Activated gamma-delta T cell treated with Interleukin-2 at 50 U/mL for 16 hours (primary cell): ENCODE measurements at places on chromosomes 3 and 15.

- DNase-seq: no peak
These were observed 54.5 kb downstream of the ATR start for GRCh38 chr3:142523921-142524566.

GRCh38 chr3:180181387-180181786 is 144.7 kb upstream of the PEX5L start:
- DNase-seq: no peak

GRCh38 chr3:194575484-194576210 is 57.6 kb downstream of the TMEM44 start:
- DNase-seq: no peak

DNA sequence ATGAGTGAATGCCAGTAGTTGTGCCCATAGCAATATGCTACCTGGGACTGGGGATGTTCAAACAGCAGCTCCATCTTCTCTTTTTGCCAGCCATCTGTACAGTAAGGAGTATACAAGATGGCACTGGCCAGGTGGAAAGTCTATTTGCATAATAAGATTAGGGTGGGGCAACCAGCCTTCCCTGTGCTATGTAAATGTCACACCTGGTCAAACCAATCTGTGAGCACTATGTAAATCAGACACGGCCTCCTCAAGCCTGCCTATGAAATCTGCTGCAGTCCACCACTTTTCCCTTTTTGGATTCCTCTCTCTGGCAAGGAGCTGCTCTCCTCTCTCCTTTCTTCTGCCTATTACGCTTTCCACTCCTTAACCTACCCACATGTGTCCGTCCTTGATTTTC is 53.0 kb downstream of the C3orf80 start:
- no peak for DNase-seq

GRCh38 chr3:100650651-100651619 is 41.5 kb downstream of the ADGRG7 start:
- DNase-seq: no peak

DNA sequence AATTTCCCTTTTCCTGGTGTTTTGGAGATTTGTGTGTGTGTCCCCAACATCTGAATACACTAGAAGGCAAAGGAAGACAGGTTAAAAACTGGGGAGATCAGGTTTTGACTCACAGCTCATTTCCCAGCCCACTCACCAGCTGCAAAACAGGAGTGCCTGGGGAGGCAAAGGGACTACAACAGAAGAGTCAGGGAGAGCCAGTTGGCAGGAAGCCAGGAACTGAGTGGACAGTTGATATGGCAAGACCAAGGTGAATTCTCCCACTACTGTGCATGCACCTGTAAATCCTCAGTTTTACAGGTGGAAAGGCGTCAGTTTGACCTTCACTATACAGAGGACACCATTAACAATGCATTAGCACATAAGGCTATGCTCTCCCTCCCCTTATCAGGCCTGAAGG is 901.5 kb upstream of the SEMA6D start:
- no peak for DNase-seq

GRCh38 chr3:78785004-78785403 is 982.8 kb downstream of the ROBO1 start:
- DNase-seq: no peak

- DNase-seq: no peak
These were observed 276.3 kb downstream of the ERC2 start for GRCh38 chr3:56192001-56192400.

- no peak for DNase-seq
These were observed 23.3 kb upstream of the HEG1 start for GRCh38 chr3:125078951-125079674.

GRCh38 chr3:141960731-141961130 is 84.3 kb downstream of the ATP1B3 start:
- no peak for DNase-seq

- DNase-seq: no peak
These were observed 336.1 kb downstream of the FOXP1 start for GRCh38 chr3:71247221-71247957.

GRCh38 chr15:78216276-78217104 is 17.9 kb downstream of the ACSBG1 start:
- DNase-seq: no peak

- DNase-seq: no peak
These were observed 44.8 kb upstream of the GNB5 start for GRCh38 chr15:52236013-52236412.

DNA sequence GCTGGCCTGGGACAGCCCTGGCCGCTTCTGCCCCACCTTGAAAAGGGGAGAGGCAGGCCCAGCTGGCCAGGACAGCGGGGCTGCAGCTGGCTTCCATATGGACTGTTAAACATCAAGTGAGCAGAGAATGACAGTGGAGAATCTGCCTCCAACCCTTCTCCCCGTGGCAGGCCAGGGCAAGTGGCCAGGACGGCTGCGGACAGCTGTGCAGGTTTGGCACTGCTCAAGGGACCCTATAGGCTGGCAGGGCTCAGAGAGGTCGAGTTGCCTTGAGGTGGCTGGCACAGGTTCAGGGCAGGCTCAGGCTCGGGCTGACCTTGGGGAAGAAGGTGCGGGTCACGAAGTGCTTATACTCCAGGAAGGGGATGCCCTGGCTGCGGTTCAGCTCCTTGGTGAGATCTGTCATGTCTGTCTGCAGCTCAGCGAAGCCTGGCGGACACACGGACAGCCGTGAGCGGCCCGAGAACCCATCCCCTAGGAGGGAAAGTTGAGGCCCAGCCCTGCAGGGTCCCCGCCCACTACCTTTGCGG is 24.3 kb downstream of the H1-8 start:
- no peak for DNase-seq

GRCh38 chr15:96736384-96736783 is 405.9 kb downstream of the NR2F2 start:
- no peak for DNase-seq

GRCh38 chr3:194269610-194270145 is 81.5 kb downstream of the CPN2 start:
- DNase-seq: no peak

DNA sequence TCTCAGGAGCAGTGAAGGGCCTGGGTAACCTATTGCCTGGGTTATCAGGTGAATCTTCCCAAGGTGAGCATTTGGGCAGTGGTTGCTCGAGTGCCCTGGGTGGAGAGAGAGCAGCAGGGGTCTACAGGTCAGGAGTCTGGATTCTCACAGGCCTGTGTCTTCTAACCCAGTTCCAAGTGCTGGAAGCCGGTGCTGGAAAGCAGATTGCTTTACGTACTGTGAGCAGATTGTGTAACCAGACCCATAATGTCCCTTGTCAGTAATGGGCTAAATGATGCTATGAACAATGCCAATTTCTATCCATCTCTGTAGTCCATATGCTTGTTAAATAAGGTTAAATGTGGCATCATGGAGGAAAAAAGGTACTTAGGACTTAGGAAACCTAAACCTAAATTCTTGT is 106.5 kb downstream of the TPRG1 start:
- no peak for DNase-seq

GRCh38 chr15:60568301-60568742 is 89.4 kb upstream of the ICE2 start:
- DNase-seq: no peak

DNA sequence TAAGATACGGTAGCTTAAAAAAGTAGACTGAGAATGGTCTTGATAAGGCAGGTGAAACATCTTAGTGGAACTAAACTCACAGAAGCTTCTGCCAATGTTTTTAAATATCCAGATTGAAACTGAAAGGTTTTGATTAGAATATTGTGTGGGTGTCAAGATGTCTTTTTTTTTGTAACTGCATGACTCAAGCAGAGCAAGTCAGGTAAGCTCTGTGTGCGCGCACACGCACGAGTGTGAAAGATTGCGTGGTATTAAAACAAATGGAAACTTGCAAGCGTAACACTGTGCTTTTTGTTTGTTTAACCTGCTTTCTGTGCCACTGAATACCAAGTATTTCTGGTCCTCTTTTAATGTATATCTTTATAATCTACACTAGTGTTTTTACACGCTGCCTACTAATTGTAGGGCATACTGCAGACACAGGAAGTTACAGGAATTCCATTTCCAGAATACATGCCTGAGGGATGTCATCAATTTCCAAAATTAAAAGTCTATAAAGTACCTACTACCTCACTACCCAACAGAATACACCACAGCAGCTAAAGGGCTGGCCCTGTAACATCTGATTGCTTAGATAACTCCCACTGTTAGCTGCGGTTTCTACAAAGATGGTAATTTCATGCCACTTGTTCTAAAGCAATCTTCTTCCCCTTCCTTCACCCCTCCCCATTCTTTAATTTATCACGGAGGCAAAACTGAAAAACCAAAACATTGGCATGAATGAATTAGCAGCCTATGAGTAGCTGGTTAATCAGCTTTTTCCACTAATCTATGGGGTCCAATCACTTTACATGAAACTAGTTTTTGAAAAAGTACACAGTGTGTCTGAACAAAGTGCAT is 472.8 kb downstream of the SHQ1 start:
- DNase-seq: no peak

DNA sequence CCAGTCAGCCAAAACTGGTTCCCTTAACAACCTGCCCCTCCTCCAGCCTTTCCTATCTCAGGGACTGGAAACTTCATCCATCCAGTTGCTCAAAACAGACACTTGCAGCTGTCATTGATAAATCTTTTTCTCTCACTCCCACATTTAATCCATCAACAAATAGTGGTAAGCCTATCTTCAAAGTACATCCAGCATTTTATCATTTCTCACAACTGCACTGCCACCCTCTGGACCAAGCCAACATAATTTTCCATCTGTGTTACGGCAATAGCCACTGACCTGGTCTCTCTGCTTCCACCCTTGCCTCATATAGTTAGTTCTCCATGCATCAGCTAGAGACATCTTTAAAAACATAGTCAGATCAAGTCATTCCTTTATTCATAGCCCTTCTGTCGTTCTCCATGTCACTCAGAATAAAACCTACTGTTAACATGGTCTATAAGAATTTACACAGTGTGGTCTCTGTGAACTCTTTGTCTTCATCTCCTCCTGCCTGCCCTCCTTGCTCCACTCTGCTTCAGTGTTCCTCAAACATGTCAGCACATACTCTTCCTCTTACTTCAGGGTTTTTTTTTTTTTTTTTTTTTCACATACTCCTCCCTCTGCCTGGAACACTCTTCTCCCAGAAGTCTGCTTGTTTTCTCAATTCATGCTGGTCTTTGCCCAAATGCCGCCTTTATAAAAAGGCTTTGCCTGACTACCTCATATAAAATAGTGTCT is 102.5 kb upstream of the COL6A5 start:
- DNase-seq: no peak

GRCh38 chr3:102124282-102124681 is 275.0 kb downstream of the NFKBIZ start:
- no peak for DNase-seq

DNA sequence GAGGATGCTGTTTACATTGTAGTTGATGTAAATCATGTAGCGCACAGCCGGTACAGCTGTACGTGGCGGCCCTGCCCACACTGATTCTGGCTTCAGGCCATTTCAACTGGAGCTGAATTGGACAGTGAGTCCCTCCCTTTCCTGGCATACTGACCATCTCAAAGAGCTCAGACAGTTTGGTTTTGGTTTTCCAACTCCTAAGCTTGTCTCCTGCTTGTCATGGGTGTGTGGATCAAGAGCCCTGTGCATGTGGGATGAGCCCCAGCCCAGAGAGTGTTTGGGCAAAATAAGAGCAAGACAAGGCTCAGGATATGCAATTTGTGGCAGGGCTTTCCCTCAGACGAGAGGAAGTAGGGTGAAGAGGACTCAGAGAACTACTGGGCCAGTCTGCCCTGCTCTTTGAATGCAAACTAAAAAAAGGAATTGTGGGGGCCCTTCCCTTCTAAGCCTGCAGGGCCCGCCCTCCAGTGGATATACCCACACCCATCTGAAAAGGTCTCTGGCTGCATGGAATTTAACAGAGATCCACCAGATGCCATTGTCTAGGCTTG is 13.3 kb downstream of the ITGA11 start:
- DNase-seq: no peak

GRCh38 chr3:17911986-17912760 is 169.7 kb upstream of the TBC1D5 start:
- no peak for DNase-seq

- DNase-seq: no peak
These were observed 151.3 kb downstream of the CACNA1D start for GRCh38 chr3:53645754-53646153.

GRCh38 chr3:171239757-171240503 is 213.4 kb upstream of the SLC2A2 start:
- no peak for DNase-seq

DNA sequence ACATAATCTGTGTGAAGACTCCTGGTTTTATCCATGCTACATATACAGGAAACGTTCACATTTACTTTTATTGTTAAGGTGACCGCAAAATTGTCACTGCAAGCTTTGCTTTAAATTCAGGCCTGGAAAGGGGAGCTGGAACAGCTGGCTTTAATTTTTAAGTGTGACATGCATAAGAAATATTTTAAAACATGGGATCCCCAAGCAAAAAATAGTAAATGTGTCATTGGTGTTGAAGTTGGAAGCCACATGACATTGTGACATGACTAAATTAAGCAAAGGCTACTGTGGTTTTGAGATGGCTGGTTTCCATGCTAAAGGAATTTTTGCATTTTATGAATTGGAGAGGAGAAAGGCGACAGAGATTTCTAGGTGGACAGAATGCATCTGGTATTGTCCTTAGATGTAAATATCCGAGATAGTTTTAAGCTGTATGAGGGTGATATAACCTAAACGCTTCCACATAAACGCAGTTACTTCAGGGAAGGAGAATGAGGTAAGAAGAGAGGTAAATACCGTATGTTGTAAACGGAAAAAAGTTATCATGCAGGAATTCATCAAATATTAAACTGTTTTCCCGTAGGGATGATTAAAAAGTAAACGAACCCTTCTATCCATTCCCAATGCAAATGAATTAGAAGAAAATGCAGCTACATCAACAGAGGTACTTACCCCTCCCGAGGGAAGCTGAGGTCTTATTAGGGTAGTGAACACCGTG is 927 bp upstream of the FYTTD1 start:
- no peak for DNase-seq

GRCh38 chr3:13122081-13123012 is 49.1 kb upstream of the IQSEC1 start:
- no peak for DNase-seq

- DNase-seq: no peak
These were observed 27.0 kb downstream of the TM4SF4 start for GRCh38 chr3:149501524-149501923.

DNA sequence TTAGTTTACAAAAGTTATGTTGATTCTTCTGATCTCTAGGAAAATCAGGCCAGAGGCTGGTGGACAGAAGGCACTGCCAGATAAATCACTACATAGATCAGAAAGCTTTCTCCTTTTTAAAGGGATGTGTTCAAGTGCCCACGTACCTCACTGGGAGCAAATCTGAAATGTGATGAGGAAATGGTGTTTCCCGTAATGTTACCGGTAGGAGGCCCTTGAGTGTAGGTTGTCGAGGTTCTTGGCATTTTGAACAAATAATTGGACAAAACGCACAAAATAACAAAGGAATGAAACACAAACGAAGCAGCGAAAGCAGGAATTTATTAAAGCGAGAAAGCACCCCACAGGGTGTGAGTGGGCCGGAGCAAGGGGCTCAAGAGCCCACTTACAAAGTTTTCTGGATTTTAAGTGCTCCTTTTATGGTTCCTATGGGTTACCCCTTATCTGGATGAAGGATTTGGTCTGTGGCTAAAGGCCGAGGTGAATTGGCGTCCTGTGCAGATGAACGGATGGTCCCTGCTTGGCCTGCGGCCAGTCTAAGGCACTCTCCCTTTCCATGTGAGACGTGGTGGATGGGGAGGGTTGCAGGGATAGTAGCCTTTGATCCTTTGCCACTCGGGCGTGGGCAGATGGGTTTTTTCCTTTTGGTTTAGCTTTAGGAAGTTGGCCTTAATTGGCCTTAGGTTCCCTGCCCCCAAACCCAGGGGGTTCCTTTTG is 1.0 kb downstream of the SNX1 start:
- no peak for DNase-seq

- DNase-seq: no peak
These were observed 52.1 kb upstream of the MYRIP start for GRCh38 chr3:39757307-39757706.
